Stimulated activated CD4-positive, alpha-beta T cell treated with anti-CD3 and anti-CD28 coated beads, TNF-alpha, amount 100 ng/mL, for 1 hour (primary cell): ENCODE measurements at places on chromosomes 2 and 18.

DNA sequence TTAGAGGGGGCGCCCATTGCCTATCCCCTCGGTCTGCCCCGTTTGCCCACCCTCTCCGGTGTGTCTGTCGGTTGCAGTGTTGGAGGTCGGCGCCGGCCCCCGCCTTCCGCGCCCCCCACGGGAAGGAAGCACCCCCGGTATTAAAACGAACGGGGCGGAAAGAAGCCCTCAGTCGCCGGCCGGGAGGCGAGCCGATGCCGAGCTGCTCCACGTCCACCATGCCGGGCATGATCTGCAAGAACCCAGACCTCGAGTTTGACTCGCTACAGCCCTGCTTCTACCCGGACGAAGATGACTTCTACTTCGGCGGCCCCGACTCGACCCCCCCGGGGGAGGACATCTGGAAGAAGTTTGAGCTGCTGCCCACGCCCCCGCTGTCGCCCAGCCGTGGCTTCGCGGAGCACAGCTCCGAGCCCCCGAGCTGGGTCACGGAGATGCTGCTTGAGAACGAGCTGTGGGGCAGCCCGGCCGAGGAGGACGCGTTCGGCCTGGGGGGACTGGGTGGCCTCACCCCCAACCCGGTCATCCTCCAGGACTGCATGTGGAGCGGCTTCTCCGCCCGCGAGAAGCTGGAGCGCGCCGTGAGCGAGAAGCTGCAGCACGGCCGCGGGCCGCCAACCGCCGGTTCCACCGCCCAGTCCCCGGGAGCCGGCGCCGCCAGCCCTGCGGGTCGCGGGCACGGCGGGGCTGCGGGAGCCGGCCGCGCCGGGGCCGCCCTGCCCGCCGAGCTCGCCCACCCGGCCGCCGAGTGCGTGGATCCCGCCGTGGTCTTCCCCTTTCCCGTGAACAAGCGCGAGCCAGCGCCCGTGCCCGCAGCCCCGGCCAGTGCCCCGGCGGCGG, 1.7 kb downstream of the MYCN start:
- no peak for DNase-seq

DNA sequence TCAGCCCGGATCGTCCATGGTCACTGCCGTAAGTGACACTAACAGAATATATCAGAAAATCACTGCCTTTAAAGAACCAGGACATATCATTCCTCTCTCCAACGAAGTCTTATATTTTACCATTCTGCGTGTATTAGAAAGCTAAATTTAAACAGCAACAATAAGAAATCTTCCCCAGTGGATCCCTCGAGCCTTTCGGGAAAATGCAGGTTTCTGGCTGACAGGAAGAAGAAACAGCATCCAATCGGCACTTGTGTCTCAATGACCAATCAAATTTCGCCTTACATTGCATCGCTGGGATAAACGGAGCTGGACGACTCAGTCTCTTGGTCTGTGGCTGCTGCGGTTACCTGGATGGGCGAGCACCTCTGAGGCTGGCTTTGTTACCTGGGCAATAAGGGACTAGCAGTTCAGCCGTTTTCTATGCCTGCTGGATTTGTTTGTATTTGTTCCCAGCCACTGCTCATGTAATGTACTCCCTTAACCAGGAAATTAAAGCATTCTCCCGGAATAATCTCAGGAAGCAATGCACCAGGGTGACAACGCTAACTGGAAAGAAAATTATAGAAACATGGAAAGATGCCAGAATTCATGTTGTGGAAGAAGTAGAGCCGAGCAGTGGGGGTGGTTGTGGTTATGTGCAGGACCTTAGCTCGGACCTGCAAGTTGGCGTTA, at the start of gene DUSP19:
Gene DUSP19, plus strand, starts transcription at position 284 of the 675 bp plus-strand sequence. Its CDS starts 187 bp downstream, at position 471.
- DNase-seq: peak; percentile 69

GRCh38 chr2:16058256-16058655, 117.9 kb downstream of the MYCN start:
- no peak for DNase-seq

DNA sequence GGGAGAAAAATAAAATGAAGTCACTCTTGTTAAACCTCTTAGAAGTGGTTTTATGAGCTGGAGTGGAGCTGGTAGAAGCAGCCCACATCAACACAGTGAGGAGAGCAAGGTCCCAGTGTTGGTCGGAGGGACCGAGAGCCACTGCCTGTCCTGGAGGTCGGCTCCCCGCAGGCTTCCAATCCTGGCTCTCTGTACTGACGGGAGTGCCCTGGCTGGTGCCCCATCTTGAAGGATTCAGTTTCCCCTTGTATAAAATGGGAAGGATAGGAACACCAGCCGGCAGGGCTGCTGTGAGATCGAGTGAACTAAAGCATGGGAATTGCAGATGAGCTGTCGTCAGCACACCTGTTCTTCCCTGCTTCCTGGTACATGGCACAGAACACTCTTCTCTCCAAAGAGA, 104.3 kb upstream of the ID2 start:
- no peak for DNase-seq

DNA sequence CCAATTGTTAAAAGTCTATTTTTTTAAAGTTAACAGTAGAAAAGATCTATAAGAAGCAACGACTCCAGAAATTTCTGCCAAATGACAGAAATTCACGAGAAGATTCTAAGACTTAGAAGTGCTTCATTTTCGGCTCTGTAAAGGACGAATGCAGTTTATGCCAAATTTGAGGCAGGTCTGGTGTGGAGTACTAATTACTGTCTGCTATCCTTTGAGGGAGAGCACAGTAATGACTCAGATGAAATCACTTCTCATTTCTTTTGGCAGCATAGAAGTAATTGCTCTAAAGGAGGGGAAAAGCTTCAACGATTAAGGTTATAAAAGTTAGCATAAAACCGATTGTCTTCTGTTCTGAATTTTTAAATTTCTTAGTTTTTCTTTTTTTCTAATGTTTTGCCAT, 11.4 kb downstream of the G6PC2 start:
- DNase-seq: no peak

DNA sequence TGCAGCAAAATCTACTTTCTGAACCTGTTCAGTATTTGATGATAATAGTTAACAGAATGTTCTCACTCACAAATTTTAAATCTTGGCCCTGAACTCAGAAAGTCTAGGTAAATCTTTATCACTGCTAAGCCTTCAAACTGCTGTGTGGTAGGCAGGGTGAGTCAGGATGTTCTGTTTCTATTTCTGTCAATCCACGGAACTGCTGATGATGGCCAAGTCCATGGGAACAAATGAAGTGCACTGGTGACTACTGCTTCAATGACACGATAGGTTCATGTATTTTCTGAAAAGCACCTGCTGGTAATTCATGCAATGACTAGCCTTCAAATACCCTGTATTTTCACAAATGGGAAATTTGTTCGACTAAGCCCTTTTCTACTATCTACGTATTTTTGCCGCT, 14.2 kb downstream of the NIFK start:
- DNase-seq: no peak

DNA sequence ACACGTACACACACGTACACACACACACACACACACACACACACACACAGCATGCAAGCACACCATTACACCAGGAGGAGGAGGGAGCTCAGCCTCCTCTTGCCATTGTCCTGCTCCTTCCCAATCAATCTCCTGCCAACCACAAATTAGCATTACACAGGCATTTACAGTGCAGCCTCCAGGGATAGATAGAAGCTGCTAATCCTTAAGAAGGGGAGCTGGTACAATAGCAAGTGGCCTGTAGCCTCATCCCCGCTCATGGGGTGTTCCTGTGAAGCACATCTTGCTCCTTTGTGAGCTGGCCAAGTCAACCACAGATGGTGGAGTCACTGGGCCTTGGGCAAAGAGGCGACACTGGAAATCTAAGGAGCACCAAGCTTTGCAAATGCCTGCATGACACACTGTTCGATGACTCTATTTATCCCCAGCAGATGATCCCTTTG, 110.3 kb upstream of the PKDCC start:
- no peak for DNase-seq

DNA sequence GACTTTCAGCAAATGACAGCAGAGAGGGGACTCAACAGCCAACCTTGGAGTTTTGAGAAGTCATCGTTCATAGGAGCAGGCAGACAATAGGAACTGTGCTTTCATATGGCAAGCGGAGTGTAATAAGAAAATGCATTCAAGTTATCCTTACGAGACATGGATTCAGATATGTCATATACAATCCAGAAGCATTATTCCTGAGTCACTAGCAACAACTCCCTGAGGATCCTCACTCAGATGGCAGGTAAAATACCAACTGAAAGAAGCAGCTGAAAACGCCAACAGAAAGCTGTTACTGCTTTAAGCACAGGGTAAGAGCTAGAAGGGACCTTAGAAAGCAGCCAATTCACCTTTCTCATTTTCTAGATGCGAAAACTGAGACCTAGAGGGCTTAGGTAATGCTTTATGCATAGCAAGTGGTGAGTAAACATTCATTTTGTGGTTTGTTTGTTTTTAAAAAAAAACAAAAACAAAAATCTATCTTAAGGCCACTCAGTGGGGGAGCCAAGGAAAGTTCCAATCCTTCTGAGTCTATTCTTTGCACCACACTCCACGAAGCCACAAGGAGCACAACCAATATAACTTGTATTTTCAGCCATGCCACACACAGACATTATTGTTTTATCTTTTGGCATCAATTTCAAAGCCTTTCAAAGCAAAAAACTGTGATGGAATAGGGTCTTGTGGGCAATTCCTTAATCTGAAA, 89.1 kb upstream of the RIOK3 start:
- no peak for DNase-seq

- DNase-seq: no peak
These were observed 268.0 kb downstream of the NAPG start for GRCh38 chr18:10793730-10794370.

DNA sequence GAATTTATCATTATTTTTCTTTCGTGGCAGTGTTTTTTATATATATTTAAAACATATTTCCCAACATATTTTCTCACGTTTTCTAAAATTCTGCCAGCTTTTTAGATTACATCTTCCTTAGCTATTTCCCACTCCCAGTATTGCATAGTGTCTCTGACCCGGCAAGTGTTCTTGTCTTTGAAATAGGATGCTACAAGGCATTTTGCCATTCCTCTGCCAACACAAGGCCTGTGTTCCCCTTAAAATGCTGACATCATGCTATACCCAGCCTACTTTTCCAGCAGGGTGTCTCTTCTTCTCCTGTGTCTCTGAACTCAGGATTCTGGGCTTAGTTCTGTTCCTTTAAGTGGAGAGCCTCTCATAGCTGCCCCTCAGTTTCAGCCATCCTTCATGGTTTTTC, 115.2 kb downstream of the DIS3L2 start:
- no peak for DNase-seq

GRCh38 chr2:24084386-24085199, at the start of gene TP53I3:
Gene TP53I3 (minus strand): TSS chr2:24084834. CDS start chr2:24084326, 508 bp downstream.
- DNase-seq: peak; percentile 58

DNA sequence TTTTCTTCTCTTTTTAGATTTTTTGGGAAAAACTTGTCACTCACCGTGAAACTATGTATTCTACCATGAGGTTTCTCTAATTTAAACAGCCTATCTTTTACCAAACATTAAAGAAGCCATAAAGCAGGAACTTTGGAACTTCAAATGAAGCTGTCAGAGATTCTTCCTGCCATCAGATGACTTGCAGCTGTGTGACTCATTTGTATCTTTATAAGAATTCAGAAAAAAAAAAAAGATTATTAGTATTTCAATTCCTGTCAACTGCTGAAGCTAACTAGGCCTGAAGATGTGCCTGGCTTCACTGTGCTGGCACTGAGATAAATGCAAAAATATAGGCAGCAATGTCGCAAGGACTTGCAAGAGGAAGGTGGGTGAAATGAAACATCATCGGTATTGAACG, 1399.1 kb upstream of the PIK3C3 start:
- no peak for DNase-seq

DNA sequence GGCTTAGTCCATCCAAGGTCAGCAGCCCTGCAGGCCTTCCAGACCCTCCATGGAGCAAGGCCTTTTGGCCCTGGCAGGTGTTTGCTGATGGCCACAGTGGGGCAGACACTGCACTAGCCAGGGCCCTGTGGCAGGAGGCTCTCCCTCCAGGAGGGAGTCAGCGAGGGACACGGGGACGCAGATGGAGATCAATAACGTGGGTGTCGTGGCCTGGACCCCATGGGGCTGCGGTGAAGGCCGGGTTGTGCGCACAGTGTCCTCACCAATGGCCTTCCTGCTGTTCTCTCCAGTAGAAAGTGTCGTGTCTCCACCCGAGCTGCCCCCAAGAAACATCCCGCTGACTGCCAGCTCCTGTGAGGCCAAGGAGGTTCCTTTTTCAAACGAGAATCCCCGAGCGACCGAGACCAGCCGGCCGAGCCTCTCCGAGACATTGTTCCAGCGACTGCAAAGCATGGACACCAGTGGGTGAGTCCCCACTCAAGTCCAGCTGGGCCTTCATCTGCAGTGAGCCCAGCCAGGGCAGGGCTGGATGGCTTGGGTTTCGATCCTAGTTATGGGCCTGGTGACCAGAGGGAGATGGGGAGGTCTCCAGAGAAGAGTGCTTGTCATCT, 65.4 kb downstream of the INPP5D start:
- no peak for DNase-seq

DNA sequence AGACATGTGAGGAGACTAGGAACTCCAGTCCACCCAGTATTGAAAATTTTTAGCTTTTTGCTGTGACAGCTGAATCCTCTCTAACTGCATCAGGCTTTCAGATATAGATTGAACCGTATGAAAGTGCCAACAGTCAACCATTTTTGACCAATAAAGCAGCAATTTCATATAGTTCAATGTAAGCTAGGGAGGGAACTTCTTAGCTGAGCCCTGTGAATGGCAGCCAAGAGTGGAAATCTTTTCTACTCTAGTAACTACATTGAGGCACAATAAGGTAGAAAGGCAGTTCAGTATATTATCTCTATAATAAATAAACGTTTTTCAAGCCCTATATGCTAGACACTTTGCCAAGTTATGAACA, 96.3 kb upstream of the TANK start:
- no peak for DNase-seq

GRCh38 chr18:3985664-3986063, 469.4 kb downstream of the DLGAP1 start:
- DNase-seq: no peak

- no peak for DNase-seq
These were observed 358.4 kb upstream of the NRP2 start for GRCh38 chr2:205323929-205324328.

- DNase-seq: no peak
These were observed 66.5 kb downstream of the DTNB start for GRCh38 chr2:25606892-25607291.

GRCh38 chr2:236085211-236085610, 83.0 kb downstream of the GBX2 start:
- no peak for DNase-seq

GRCh38 chr2:5474716-5475115, 217.5 kb upstream of the SOX11 start:
- DNase-seq: no peak

- no peak for DNase-seq
These were observed 318.7 kb downstream of the PDE11A start for GRCh38 chr2:177753682-177754491.

- DNase-seq: no peak
These were observed 741 bp downstream of the GPR148 start for GRCh38 chr2:130729322-130730299.

- no peak for DNase-seq
These were observed 850.6 kb upstream of the ACVR2A start for GRCh38 chr2:146994246-146994645.

DNA sequence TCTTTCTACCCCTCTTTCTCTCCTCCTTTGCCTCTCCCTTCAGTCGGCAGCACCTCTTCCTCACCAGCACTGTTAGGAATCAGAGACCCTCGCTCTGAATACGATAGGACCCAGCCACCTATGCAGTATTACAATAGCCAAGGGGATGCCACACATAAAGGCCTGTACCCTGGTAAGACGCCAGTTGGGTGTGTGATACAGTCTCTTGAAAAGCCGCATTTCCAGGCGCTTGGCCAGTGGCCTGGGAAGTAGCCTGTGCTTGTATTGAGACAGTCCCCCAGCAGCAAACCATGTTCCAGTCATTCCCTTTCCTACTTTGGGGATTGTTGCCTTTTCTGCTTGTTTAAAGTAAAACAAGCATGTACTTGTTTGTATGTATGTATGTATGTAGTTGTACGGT, 118.4 kb upstream of the DAPL1 start:
- DNase-seq: no peak
